ENCODE measurements at places on chromosomes 5 and 9. TPM values are rescaled to one million over a fixed set of nuclear protein-coding genes. Genes with fewer than 3 reads are reported as not detected.

Gene CCDC192
- polyA plus RNA-seq, result 1.1 TPM

Gene DRD1
- polyA plus RNA-seq, result not detected

Gene CHD1
- 65.3 TPM for polyA plus RNA-seq

Gene DNAI1
- 1.9 TPM for polyA plus RNA-seq

Gene TMEM232
- 8.9 TPM for polyA plus RNA-seq

Gene PCDHAC2
- polyA plus RNA-seq, result 0.63 TPM

Gene PCDHGB7
- 16.1 TPM for polyA plus RNA-seq

Gene SCGB3A2
- not detected for polyA plus RNA-seq

Gene PDE6A
- 0.13 TPM for polyA plus RNA-seq

Gene CCDC180
- polyA plus RNA-seq, result 19.4 TPM

DNA sequence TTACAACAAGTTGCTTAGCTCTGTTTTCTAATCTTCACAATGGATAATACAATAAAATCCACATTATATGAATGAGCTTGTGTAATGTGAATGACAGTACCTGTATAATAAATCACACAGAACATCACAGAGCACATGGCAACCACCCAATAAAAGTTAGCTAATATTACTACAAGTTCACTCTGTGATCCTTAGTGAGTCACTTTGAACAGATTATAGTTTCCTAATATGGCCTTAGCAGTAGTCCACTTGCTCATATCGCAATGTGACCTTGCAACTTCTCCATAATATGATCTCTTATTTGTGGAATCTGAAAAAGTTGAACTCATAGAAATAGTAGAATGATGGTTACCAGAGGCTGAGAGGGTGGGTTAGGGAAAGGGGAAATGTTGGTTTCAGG lies 361.3 kb downstream of the PTPRD start:
- DNase-seq, result no peak

- DNase-seq, result no peak
Measured at GRCh38 chr5:77225531-77225930, 15.1 kb downstream of the PDE8B start.

- no peak for DNase-seq
Measured at GRCh38 chr9:91519520-91520277, 96.1 kb upstream of the NFIL3 start.

GRCh38 chr9:4700091-4700490 lies 20.7 kb downstream of the CDC37L1 start:
- DNase-seq, result no peak

DNA sequence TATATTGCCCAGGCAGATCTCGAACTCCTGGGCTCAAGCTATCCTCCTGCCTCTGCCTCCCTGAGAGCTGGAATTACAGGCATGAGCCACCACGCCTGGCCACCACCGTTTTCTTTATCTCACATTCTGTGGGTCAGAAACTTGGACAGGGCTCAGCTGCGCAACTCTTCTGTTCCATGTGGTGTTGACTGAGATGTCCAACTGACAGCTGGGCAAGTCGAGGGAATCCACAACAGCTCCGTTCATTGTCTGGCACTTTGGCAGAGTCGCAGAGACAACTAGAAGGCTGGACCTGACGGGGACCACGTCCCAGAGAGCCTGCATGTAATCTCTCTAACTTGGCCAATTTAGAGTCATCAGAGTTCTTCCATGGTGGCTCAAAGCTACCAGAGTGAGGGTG lies 36.2 kb upstream of the AOPEP start:
- DNase-seq, result no peak

- DNase-seq, result no peak
Measured at GRCh38 chr5:150862070-150862469, 15.7 kb downstream of the IRGM start.

GRCh38 chr5:171459839-171460238 lies 40.4 kb downstream of the FGF18 start:
- DNase-seq, result no peak

DNA sequence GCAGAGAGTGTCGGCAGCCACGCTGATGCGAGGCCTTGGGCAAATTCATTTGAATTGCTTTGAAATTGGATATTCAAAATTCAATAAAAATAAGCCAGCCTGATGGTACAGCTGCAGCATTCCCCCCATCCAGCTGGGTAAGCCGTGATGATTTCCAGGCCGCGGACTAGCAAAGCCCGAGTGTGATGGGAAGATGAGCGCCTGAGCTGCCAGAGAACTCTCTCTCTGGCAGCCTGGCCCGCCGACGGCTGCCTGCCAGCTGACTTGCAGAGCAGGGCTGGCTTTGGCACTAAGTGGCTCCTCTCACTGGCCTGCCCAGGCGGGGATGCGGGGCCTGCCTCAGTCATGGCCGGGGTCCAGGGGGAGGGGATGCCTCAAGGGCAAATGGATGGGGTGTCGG lies 268.3 kb upstream of the WWC1 start:
- DNase-seq, result no peak

- no peak for DNase-seq
Measured at GRCh38 chr9:6106711-6107339, 91.4 kb upstream of the RANBP6 start.

- no peak for DNase-seq
Measured at GRCh38 chr5:121164632-121165031, 687.0 kb upstream of the FTMT start.

DNA sequence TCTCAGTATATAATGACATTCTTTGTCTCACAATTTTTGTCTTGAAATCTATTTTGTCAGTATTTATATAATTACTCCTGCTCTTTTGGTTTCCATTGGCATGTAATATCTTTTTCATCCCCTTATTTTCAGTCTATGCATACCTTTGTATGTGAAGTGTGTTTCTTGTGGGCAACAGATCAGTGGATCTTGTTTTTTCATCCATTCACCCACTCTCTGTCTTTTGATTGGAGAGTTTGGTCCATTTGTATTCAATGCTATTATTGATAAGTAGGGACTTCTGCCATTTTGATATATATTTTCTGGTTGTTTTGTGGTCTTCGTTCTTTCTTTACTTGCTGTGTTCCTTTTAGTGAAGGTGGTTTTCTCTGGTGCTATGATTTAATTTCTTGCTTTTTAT lies 10.9 kb downstream of the RIC1 start:
- no peak for DNase-seq

DNA sequence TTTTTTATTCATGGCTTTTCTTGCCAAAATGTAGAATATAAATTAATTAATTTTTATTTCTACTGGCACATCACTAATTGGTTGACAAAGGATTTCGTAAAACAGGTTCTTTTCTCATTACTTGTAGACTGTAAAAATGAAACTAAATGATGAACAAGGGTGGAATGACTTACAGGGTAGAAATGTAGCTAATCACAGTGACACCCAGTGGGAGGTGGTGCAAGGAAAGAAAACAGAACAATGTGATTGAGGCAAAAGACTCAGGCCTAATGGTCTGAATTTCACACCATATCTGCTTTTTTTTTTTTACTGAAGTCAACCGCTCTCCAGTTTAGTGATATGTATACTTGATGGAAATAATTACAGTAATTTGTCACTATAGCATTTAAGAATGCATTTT lies 28.9 kb downstream of the GABRG2 start:
- DNase-seq, result no peak

GRCh38 chr9:137051145-137051724 lies 2.6 kb downstream of the ENTPD2 start:
- no peak for DNase-seq

DNA sequence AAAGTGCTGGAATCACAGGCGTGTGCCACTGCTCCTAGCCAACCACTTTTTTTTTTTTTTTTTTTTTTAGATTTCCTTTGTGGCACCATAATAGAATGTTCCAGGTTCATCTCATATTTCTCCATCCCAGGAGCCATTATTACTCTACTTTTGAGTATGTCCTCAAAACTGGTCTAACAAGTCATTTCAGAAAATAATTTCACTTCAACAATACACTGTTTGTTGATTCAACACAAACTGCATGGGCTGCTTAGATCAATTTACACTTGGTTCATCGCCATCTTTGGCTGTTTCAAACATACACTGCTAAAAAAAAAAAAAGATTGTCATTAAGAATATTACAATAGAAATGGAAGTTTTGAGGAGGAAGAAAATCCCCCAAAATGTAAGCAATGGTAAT lies 57.9 kb downstream of the CSNK1A1 start:
- no peak for DNase-seq

DNA sequence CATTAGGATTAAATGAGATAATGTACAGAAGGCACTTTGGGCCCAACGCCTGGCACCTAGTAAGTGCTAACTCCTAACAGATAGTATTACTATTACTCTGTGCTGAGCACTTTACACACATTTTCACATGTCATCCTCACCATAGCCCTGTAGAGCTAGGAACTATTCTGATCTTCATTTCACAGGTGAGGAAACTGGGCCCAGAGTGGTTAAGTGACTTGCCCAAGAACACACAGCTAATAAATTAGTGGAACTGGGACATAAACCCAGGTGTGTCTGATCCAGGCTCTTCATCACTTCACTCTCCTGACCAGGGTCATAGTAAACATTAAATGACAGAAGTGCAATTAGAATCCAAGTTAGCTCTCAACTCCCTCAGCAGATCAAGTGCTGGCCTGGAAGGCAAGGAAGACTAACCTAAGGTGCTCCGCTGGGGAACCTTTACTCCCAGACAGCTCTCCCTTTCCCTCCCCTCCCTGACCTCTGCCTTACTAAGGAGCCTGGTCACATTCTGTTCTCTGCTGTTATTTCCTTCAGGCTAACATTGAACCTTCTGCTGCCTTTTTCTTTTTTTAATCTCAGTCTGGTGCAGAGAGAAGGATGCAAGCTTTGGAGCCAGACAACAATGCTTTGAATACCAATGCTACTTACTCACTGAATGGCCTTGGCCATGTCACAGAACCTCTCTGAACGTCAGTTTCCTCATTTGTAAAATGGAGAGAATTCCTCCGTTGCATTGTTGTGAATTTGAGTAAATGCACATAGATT lies 4.1 kb upstream of the ADRA1B start:
- DNase-seq, result no peak

DNA sequence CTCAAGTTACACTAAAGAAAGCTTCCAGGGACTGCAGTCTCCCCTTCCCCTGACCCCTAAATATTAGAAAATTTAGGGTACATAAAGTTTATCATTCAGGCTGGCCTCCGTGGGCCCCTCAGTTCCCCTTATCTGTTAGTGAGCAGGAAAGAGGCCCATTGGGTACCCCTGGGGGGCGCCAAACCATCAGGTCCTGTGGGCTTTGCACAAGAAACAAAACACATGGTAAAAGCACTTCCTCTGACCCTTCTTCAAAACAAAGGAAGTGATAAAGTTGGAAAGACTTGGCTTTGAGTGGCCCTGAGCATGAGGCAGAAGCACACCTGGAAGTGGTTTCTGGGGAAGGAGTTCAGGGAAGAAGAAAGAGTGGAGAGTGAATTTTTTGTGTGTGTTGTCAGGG lies 213.0 kb downstream of the SMARCA2 start:
- no peak for DNase-seq

DNA sequence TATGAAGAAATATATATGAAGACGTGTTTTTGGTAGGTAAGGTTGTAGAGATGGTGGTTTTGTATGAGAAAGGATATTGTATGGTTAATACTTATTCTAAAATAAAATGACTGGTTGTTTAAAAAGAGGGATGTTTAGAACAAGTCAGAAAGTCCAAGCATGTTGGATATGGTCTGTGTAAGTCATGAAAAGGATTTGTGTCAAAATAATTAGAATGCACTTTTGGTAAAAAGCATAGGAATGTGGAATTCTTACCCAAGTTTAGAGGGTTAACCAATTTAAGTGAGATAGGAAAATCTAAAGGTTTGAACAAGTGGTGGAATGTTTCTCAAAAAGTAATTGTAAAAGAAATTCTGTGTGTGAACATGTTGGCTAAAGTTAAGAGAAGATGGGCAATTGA lies 1556.5 kb upstream of the C9orf72 start:
- DNase-seq, result no peak

GRCh38 chr5:129125819-129126218 lies 31.3 kb downstream of the ISOC1 start:
- DNase-seq, result no peak

DNA sequence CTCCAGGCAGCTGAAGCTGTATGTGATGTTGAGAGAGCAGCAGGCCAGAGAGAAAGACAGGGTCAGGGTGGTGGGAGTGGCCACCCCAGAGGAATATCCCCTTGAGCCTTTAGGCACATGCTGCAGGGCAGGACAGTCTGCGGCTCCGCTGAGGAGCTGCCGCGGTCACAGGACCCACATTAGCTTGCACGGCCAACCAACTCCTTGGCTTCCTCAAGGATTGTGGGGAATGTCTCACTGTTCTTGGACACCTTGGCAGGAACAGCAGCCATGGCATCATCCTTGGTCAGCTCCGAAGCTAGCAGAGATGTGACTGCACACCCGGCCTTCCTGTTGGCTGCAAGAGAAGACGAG lies 27.8 kb downstream of the PCDHGC5 start:
- DNase-seq, result no peak

DNA sequence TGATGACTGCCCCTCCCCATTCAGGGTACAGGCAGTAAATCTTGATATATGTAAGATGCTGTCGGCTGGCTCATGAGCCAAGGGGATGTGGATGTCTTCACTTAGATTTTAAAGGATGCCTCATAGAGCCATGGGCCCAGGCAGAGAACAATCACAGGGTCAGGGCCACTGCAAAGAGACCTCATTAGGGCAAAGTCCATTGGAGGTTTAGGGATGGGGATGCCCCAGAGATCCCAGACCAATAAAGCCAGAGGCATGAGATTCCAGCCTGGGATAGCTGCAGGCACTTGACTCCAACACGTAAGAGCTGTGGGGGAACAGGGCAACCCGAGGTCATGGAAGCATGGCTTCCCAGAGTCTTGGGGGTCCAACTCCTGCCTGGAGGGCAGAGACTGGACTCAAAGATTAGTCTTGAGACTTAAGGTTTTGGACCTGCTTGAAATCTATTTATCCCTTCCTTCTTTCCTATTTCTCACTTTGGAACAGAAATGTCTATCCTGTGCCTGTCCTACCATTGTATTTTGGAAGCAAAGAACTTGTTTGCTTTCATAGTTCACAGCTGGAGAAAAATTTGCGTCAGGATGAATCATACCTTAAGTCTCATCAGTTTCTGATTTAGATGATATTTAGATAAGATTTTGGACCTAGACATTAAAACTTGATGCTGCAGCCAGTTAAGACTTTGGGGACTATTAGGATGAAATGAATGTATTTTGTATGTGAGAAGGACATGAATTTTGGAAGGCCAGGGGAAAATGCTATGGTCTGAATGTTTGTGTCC lies 101.3 kb upstream of the ADRA1B start:
- DNase-seq, result no peak

- no peak for DNase-seq
Measured at GRCh38 chr9:135608999-135609317, 30.4 kb downstream of the GLT6D1 start.

DNA sequence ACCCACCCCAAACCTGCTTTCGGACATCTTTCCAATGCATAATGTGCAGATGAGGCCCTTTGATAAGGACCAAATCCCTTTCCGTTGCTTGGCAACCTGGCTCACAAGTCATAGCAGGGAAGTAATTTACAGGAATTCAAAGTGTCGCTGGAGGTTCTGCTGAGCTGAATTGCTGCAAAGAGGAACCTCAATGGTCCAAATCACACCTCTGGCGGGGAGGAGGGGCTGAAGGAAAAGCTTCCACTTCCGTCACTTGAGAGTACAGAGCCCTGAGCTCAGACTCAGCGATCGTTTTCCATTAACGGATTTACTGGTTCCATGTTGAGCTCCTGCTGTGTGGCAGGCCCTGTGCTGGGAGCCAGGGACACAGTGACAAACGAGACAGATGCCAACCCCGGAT lies 99.3 kb downstream of the KCNIP1 start:
- DNase-seq, result no peak

Measured in right renal pelvis (tissue), 4 donors.